ENCODE measurements at places on chromosomes 4 and X.

DNA sequence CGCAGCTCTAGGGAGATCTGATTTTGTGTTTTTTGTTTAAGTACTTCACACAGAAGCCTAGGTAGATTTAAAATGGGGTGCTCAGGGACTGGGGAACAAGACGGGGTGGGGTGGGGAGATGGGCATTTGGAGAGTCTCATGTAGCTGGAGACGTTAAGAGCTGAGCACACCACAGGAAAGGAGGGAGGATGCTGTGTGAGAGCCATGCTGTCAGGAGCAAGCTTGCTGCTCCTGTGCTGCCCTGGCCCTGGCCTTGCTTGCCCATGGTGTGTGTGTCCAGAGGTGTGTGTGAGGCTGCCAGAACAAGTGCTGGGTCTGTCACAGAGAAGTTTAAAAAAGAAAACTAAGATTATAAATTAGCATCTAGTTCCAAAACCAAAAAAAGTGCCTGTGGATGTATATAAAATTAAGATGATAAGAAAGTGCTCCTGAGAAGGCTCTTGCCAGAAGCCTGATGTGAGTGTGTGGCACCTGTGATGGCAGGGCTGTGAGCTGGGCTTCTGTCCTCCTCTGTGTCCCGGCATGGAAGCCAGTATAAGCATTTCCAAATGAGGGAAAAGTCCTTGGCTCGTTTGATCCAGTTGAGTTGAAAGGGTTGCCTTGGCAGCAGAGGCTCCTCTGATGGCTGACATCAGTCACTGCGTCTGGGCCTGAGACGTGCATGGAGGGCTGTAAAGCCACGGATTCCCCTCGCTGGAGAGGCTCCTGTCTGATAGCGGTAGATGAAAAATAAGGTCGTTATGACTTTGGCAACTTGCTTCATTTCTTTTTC is 63.5 kb downstream of the NELFA start:
- no peak for DNase-seq

DNA sequence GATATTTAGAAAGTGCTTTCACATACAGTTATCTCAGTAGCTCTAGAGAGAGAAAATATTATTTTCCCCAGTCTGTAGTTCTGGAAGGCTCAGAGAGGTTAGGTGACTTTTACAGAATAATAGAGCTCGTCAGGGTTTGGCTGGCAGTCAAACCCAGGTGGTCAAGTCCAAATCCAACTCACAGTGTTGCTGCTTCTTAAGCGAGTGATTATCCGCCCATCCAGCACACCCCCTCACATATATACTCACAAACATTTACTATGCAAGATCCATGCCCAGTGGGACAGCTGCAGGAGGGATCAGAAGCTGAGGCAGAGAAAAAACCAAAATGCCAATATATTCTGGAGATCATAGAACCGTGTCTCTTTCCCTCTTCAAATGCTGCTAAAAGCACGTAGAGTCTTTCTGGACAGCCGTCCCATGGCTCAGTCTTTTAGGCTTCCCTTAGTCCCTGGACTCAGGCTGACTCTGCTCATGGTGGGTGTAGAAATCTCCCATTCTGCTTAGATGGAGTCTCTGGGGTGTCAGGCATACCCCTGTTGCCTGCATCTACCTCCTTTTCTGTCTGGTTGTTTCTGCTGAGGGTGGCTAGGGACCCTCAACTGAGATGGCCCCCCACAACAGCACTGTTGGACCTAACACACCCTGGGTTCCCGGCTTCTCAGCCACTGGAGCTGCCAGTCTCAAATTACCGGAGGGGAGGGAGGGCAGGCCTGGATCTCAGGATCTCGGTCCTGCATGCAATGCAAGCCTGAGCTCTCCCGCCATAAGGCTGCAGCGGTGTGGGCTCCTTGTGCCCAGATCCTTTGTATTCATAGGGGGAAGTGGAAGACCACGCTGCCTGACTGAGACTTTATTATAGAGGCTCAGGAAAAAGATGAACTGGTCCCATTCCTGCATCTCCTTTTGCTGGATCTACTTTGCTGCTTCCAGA is at the start of gene CHRNA9:
Gene CHRNA9, plus strand, starts transcription at position 743 of the 934 bp plus-strand sequence. Its CDS starts 135 bp downstream, at position 878.
- no peak for DNase-seq

DNA sequence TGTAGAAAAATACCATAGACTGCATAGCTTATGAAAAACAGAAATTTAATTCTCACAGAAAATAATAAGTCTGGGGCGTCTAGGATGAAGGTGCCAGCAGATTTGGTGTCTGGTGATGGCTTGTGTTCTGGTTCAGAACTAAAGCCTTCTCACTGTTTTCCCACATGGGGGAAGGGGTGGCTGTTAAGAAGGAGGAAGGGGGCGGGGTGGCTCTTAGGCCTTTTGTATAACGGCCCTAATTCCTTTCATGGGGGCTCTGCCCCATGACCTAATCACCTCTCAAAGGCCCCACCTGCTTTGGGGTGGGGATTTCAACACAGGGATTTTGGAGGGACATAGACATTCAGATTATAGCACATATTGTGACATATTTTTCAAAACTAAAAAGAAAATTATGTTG is 173.2 kb upstream of the TECRL start:
- no peak for DNase-seq

DNA sequence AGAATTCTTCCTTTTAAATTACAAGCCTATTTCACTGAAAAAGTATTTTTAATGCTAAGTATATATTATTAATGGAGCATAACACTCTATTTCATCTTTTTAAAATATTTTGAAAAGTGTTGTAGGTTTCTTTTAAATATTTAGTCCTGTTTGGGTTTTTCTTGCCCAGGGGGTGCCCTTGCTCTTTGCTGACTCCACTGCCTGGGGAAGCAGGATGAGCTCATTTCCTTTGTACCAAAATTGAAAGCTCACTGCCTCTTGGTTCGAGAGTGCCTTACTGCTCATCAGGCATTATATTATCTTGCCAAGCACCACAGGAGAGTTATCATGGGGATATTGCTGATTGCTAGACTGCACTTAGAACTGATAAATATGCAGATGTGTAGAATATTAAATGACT is 819.2 kb downstream of the PCDH18 start:
- no peak for DNase-seq

DNA sequence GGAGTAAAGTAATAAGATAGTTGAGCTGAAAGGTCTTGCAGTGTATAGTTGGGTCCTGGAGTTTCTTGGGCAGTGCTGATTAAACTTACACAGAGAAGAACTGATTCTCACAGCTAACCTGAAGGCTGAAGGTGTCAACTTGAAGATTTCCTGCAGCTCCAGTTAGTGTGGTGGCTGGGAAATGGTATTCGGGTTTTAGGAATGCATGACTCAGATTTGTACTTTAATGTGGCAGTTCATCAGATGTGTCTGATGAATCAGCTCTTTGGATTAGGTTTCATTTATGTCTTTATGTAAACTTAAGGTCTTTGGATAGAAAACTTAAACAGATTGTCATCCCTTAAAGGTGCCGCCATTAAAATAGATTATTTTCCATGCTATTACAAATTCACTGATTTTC is 200.0 kb downstream of the IL1RAPL1 start:
- no peak for DNase-seq

DNA sequence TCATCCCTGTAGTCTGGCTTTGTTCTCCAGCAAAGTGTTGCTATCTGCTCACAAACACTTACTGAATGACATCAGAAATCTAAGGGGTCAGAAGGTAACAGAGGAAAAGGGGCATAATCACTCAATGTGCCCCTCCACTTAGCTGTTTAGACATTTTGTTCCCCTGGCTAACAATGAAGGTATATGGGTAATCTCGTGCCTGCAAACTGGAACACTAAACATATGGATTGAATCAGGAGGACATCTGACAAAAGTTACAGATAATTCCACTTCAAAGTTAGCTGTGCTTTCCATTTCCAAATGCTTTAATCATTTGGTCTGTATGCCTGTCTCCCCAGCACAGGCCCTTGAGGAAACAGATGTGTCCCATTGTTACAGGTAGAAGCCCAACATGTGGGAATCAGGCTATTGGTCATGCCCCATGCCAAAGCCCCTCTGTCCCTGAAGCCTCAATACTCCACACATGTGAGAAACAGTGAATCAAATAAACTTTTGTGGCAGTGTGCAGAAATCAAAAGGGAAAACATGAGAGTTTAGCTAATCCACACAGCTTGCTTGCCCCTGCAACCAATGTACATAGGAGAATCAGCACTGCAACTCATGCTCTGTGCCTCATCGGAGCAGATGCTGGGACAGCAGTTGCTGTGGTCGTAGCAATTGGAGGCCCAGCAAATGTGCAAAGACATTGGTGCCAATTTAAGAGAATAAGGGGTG is 111.7 kb downstream of the RNF150 start:
- DNase-seq, result no peak

DNA sequence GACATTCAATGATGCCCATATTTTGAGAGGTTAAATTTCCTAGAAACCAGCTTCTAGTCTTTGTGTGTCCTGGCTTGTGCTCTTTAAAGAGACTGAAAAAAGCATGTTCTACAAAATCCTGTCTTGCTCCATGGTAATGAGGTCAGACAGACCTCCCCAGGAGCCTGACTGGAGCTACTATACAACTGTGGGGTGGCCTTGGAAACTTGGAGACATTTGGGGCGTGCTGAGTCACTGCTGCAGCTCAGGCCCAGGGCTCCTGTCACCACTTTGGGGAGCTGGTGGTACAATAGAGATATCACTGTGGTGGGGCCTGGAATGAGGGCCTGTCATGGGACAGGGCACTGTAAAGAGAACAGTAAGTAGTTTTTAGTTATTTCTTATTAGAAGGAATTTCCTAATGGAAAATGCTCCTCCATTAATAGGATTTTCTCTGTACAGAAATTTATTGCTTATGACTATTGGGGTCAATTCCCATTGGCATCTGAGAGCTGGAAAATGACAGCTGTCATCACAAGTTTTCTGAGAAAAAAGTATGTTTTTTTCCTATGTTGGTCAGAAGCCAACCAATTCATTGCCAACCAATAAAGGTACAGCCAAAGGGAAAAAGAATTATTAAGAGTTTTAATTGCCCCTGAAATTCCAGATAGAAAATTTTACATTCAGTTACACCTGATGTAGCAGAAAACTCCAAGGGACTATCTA is 207.4 kb upstream of the JADE1 start:
- DNase-seq, result no peak

DNA sequence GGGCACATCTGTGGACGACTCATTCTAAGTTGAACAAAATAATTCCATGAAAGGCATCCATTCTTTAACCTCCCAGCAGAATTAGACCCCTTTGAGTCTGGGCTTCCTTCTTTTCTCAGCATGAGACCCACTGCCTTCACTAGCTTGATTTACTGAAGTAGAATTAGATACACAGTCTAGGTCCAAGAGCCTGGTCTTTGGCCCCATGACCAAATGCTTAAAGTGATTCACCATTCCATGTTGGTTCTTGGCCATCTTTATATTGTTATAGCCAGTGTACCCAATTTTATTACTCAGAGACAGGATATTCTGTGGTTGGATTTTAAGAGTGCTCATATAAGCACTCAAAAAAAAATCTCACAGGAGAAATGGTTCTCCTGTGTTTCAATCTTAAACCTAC is 155.3 kb upstream of the GPC4 start:
- no peak for DNase-seq

DNA sequence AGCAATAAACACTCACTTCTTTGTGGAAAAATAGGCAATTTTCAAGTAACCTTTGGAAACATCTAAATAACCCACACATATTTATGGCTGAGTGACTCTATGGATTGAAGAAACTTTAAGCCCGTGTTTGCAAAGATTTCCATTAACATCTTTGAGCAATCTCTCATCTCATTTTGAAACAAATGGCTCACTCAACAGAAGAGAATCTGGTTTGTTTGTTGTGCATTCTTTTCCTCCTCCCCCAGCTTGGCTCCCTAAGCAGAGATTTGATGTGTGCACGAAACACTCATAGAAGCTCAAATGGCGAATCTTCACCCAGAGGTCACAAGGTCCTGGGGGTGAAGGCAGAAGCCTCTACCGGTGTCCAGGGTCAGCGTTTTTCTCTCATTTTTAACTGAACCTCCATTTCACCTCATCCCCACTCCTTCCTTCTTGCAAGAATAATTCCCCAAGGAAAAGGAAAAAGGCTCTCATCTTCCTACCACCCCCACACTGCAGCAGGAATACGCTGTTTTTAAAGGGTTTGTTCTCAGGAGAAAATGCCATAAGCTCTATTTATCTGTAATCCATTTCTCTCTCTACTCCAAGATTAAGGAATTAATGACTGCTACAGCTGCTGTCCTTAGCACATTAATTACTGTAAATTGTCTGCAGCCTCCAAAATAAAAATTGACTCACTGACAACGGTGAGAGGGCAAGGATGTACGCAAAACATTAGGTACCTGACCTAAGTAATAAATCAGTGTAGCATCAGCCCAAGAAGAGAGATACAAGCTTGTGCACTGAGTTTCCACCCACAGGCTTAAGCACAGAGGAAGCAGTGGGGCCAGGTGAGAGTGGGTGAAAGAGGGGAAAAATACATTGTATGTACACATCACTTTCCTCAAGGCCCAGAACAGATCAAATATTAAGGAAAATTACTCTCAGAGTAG is 307.6 kb upstream of the NOCT start:
- DNase-seq, result no peak

DNA sequence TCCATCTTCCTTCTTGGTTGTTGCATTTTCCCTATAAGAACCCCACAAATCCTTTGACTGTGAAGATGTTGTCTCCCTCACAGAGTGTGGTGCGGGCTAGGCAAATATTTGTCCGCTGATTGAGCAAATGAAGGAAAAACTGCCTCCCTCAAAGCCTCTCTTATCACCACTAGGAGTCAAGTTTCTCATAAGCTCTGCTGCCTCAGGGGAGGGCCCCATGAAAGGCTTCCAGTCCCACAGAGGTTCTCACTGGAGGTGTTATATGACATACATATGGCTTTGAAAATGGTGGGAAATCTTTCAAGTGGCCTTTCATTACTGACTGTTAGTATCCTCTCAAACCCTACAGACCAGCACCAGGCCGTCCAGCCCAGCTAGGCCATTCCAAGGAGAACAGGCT is 9.3 kb downstream of the VGLL1 start:
- no peak for DNase-seq

DNA sequence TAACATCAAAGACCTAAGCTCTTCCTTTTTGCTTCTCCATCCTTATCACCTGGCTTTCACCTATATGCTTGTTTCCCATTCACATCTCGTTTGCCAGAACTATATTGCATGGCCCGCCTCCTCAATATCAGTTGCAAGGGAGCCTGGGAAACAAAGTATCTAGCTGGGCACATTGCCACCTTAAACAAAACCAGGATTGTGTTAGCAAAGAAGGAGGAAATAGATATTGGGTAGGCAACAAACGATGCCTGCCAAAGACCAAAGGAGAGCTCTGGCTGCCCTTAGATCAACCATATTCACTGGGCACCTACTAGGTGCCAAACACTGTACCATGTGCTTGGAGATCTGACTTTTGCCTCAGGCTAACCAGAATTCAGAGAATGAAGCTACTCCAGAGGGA is 107.5 kb downstream of the GRIA3 start:
- no peak for DNase-seq

GRCh38 chrX:136210243-136210642 is 41.0 kb downstream of the MAP7D3 start:
- DNase-seq, result no peak

DNA sequence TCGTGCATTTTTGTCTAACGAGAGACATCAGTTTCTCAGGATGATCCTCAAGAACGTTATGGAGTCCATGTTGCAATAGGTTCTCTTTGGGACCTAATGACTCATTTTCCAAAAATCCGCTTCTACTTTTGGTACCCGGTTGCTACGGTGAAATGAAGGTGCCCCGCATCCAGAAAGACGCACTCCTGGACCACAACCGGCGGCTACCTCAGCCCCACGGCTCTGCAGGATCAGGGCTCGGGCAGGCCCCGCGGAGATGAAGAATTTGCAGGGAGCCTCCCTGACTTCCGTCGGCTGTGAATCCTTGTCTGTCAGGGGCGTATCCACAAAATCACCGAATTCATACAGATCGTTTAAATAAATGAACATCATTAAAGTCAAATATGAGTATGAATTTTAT is 15.6 kb downstream of the GTPBP6 start:
- no peak for DNase-seq
